ENCODE measurements at places on chromosomes 13 and 19. TPM values are rescaled to one million over a fixed set of nuclear protein-coding genes. Genes with fewer than 3 reads are reported as not detected.

GRCh38 chr19:45640849-45641273, 1.7 kb upstream of the EML2 start:
- DNase-seq, result no peak
- H3K4me3 ChIP-seq, result no peak overlapping the region
- H3K27me3 ChIP-seq, result peaks cover 12% of the 10 kb centered on the region
- peaks cover 41% of the 10 kb centered on the region for H3K4me1 ChIP-seq
- no peaks in the 10 kb centered on the region for H3K36me3 ChIP-seq

- no peaks in the 10 kb centered on the region for H3K27me3 ChIP-seq
- no peaks in the 10 kb centered on the region for H3K36me3 ChIP-seq
- no peak overlapping the region for H3K27ac ChIP-seq
- no peak for DNase-seq
Measured at GRCh38 chr19:51027126-51027806, 850 bp upstream of the KLK11 start.

The NTF4 gene
- not detected for total RNA-seq

GRCh38 chr13:109844396-109844795, 58.0 kb upstream of the IRS2 start:
- H3K4me3 ChIP-seq, result no peak overlapping the region
- H3K36me3 ChIP-seq, result no peaks in the 10 kb centered on the region
- peaks cover 12% of the 10 kb centered on the region for H3K4me1 ChIP-seq
- no peaks in the 10 kb centered on the region for H3K27me3 ChIP-seq

The CRX gene
- not detected for total RNA-seq
